Left kidney (tissue), 8 donors: ENCODE measurements at places on chromosomes 3 and 15.

DNA sequence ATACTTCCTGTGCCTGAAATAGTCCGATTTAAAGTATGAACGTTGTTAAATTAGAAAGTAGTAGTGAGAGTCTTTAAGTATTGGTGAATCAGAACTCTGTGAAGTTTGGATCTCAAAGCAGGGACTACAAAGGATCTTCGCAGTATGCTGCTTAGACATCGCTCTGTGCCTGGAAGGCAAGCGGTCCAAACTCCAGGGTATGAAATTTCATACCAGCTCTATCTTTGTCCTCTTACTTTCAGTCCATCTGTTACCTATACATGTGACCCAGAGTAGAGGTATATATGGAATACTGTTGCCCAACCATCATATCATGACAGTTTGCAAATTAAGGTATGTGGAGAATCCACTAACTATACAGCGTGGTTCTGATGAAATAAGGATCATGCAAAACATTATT, 34.5 kb downstream of the VPS8 start:
- no peak for DNase-seq

GRCh38 chr15:57373251-57373881, 2.9 kb upstream of the CGNL1 start:
- no peak for DNase-seq

DNA sequence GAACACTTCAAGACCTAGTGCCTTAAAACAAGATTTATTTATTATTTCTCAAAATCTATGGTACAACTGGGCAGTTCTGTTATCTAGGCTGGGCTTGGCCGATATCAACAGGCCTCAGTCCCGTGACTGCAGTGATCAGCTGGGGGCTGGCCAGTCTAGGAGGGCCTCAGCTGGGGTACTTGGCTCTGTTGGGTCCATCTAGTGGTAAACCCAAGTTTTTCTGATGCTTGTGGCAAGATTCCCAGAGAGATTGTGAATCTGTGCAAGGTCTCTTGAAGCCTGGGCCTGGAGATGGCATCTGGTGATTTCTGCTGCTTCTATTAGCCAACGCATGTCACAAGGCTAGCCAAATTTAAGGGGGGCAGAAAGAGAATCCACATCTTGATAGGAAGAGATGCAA, 482.4 kb upstream of the SGO1 start:
- DNase-seq = no peak

- no peak for DNase-seq
These were observed 300.7 kb upstream of the RBMS3 start for GRCh38 chr3:28980131-28980530.

- no peak for DNase-seq
These were observed 18.9 kb downstream of the RGMA start for GRCh38 chr15:93070132-93070531.

- peak; percentile 14 for DNase-seq
These were observed 110.1 kb downstream of the DNAH12 start for GRCh38 chr3:57434041-57434440.

DNA sequence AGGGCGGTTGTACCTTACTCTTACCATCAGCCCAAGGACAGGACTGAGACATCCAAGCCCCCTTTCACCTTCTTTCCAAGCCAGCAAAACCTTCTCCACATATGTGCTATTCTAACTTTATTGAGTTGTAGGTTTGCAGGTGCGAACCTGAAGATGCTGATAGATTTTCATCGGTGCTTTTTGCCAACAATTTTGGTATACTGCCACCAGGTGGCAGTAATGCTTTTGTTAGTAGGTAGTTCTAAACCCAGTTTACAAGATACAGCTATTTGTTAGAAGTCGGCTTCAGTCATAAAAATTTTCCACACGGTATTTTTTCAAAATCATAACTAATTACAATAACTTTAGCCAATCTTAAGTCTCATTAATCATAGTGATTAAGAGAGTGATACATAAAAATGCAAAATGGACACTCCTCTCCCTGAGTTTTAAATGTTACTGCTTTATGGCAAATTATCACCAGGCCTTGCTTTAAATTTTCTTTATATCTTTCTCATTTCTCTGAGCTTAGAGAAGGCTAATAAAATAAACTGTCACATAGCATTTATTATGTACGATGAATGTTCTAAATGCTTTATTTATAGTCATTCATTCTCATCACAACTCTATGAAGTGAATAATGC, 636 bp downstream of the TBC1D21 start:
- peak; percentile 44 for DNase-seq

GRCh38 chr3:185847506-185847905, 22.7 kb upstream of the IGF2BP2 start:
- no peak for DNase-seq

DNA sequence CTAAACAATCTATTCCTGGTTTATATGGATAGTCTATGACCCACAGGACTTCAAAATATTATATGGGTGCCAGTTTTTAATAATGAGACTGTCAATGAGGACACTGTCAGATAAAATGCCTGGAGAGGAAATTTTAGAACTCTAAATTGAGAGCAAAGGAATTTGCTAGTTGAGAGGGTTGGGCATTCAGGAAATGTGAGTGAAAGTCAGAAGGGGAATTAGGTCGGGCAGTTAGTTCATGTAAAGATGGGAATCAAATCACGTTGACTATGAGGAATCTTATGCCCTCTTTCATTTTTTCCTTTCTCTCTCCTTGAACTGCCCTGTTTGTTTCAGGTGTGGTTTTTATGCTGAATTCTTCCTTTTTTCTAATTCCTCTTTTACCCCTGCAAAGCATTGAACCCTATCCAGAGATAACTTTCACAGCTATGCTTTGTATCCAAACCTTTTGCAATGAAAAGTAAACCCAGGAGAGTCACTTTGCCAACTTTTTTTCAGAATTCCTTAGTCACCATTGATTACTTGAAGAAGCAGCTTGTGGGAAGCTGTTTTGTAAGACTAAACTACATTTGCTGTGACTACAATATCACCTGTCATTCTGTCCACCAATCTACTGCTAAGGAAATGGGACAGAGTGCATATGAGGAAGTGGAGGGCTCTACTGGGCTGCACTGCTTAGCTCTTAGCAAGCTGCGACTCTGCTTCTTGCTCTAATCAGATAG, 27.8 kb downstream of the CHP1 start:
- DNase-seq = no peak

DNA sequence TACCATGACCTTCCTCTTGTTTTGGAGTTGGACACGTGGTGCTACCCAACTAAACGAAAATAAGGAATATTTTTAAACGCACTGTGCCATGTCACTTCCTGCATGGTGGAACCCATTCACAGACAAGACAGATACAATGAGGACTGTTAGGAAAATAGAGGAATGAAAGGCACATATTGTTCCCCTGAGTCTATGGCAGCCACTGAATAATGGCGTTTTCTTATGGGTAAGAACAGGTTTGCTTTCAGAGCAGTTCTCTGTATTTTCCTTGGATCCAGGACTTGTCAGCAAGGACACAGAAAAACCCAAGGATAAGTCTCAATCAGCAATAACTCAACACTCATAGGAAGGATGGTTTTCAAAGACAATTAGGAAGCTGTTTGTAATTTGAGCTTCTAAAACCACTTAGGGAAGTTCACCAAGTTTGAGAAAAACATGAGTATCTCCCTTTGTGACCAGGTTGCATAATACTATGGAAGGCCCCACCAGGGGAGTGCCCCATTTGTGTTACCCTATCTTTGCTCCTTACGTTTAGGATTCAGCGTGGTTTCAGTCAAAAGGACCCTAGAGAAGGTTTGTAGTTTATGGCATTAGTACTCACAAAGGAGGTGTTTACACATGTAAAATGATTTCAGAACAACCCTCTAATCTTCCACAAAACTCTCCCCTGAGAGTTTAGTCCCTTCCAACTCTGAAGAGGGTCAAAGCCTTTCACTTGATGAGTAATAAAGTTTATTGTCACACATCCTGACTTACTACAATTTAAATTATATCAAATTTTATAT, 487.2 kb upstream of the ATP11B start:
- no peak for DNase-seq

GRCh38 chr15:85312486-85312885, 67.9 kb upstream of the AKAP13 start:
- DNase-seq = no peak

DNA sequence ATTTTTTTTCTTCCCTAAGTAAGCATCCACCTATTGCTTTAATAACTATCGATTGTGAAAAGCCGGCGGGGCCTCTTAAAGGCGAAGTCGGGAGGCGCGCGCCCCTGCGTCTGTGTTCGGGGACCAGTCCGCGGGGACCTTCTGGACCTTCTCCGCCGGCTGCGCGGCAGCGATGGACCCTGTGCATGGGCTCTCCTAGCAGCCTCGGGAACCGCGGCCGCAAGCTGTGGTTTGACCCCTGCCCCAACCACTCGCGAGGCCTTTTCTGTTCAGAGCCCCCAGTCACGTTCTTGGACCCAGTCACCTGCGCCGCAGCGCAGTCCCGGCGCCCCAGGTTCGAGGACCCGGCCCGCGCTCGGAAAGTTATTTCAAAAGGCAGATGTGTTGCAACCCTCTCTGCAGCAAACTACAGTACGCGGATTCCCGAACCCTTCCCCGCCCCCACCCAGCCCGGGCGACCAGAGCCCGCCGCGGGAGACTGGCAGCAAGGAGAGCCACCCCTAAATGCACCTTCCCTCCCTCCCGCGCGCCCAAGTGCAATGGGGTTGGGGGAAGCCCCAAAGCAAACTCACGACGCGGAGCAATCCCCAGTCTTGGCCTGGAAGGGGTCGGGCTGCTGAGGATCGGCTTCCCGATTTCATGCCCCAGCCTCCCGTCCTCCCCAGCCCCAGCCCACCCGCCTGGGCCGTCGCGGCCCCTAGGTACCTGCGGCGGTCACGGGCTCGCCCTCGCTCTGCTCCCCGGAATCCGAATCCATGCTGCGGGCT, 684 bp downstream of the TNFAIP8L3 start:
- peak; percentile 22 for DNase-seq

DNA sequence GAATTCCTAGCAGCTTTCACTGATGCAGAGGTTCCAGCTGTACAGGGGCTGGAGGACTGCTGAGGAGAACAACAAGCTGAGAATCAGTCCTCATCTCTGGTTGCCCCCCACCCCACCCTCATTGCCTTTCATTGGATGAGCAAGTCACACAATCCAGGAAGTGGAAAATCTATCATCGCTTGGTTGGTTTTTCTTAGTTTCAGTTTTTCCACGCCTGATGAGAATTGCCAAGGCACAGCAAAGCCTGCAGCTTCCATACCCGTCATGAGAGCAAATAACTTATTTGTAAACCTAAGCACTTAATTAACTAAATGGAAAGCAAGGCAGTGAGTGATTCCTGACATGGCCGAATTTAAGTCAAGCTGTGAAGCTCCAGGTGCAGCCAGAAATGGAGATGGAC, 21.4 kb upstream of the LIPC start:
- peak; percentile 59 for DNase-seq

DNA sequence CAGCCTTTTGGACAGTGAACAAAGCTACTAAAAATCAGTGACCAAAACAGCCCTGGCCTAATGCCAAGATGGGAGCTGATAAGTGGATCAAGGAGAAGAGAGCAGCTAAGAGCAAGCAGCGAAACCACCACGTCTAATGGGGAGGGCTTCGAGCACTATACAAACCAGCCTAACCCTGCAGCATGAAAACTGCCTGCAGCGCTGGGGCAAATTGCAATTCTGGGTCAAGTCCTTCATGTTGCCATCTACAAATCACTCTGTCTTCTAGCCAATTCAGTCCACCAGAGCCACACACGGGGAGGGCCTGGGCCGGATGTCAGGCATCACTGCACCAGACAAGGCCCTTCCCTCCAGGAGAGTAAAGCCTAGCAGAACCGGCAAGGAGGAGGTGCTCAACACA, 30.5 kb upstream of the SPATA12 start:
- DNase-seq = peak; percentile 57

- no peak for DNase-seq
These were observed 28.5 kb downstream of the CRABP1 start for GRCh38 chr15:78368651-78369050.

DNA sequence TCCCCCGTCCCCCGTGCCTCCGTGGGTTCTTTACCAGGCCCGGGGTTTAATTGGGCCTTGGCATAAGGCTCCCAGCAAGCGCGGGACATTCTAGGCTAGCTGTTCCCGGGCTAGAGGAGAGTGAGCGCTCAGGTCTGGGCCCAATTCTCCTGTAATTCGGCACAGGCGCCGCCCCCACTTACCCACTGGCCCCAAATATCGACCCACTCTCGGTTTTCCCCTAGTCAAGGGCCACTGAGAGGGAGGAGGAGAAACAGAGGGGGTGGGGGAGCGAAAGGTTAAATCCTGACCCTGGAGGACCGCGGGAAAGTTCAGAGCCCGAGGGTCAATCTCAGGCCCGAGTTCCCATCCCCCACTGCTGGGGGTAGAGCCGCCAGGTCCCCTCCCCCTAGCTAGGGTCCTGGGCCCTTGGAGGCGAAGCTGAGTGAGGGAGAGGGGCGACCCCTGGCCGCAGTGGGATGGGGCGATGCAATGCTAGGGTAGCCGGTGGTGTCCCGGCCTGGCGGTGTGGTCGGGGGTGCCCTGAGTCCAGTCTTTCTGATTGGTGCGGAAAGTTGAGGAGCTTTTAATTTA, 8.5 kb upstream of the ONECUT1 start:
- DNase-seq = no peak

DNA sequence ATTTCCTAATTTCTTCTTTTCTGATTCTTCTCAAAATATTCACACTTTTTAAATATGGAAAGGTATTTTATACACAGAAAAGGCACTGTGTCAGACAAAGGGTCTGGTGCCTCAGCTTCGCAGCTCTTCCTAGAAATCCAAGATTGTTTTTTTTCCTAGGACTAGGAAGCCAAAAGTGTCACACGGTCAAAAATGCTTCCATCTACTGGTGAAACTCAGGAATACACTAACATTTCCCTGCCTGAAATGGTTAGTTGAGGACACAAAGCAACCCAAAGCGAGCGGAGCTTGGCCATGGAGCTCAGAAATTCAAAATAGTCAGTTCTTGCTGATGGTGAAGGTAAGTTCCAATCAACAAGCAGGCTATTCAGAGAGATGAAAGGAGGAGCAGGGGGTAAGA, 426.5 kb upstream of the RASGRP1 start:
- DNase-seq = peak; percentile 53

- no peak for DNase-seq
These were observed 2.9 kb downstream of the CCNL1 start for GRCh38 chr3:157156837-157157635.

DNA sequence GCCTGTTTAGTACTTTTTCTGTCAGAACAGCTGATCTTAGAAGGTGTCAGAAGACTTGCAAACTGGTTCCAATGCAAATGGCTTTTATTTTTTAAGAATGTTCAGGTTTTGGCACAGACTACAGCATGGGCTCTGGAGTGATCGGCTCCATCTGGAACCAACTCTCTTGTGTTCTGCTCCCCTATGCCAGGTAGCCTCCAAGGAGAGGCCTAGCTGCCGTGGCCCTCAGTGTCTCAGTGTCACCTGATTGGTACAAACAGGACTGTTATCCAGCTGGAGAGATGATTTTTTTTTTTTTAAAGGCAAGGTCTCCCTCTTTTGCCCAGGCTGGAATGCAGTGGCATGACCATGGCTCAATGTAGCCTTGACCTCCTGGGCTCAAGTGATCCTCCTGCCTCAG, 183.1 kb downstream of the SV2B start:
- DNase-seq = no peak

DNA sequence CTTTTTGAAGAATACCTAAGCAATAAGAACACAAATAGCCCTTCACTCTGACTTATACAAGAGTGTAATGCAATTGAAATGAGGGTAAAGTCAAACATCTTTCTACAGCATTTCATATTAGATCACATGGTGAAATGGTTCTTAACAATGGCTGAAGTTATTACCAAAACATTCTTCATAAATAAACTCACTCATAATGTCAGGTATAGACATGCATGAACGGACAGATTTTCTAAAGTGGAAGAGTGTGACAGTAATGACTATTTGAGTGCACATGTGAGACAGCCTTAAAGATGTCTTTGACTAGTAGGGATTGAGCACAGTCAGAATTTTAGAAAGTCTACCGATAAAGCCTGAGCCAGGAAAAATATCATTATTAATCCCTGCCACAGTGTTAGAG, 471.0 kb downstream of the ZPLD1 start:
- DNase-seq = no peak
